Mammary epithelial cell (primary cell): ENCODE measurements at places on chromosomes 2 and 18. TPM values are rescaled to one million over a fixed set of nuclear protein-coding genes. Genes with fewer than 3 reads are reported as not detected.

TMEM169 gene
- total RNA-seq: 0.24 and 0.27 TPM in 2 replicates

TXNDC2 gene
- total RNA-seq: not detected in 2 replicates

INHA gene
- total RNA-seq: 2.0 and 3.2 TPM in 2 replicates

LINC00305 gene
- total RNA-seq: not detected in 2 replicates

C18orf54 gene
- total RNA-seq: 2.3 TPM

ST8SIA5 gene
- total RNA-seq: not detected

UPP2 gene
- not detected for total RNA-seq

ZNF24 gene
- total RNA-seq: 32.8 TPM

IL37 gene
- total RNA-seq: not detected in 2 replicates

CAD gene
- total RNA-seq: 65.9 and 68.9 TPM in 2 replicates

RAB6C gene
- not detected for total RNA-seq

ACADL gene
- 0.50 TPM for total RNA-seq

SMPD4 gene
- total RNA-seq: 21.8 TPM

CAPN13 gene
- total RNA-seq: 0.17 TPM

CHST10 gene
- total RNA-seq: 3.4 and 6.7 TPM in 2 replicates

GKN2 gene
- total RNA-seq: not detected in 2 replicates

PRKAG3 gene
- total RNA-seq: not detected

COLEC12 gene
- total RNA-seq: 0.50 TPM

MC5R gene
- total RNA-seq: not detected in 2 replicates

HOXD4 gene
- total RNA-seq: not detected in 2 replicates

PLB1 gene
- 4.2 TPM for total RNA-seq

CABLES1 gene
- 2.0 and 2.7 TPM in 2 replicates for total RNA-seq

WDPCP gene
- 3.7 and 5.4 TPM in 2 replicates for total RNA-seq

COBLL1 gene
- 35.0 TPM for total RNA-seq
